Epithelial cell of prostate (primary cell): ENCODE measurements at places on chromosomes 2 and 18.

- DNase-seq = no peak
Measured at GRCh38 chr2:233964581-233964980, 47.4 kb downstream of the TRPM8 start.

DNA sequence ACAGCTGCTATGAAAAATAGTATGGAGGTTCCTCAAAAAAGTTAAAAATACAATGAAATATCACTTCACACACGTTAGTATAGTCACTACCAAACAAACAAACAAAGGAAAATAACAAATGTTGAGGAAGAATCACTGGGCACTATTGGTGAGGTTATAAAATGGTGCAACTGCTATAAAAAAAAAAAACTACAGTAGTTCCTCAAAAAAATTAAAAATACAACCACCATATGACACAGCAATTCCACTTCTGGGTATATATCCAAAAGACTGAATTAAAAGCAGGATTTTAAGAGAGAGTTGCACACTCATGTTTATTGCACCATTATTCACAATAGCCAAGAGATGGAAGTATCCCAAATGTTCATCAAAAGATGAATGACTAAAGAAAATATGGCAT lies 80.9 kb upstream of the POU3F3 start:
- no peak for DNase-seq

GRCh38 chr18:2380101-2380500 lies 191.2 kb downstream of the METTL4 start:
- no peak for DNase-seq

- DNase-seq = no peak
Measured at GRCh38 chr18:78685980-78686530, 293.6 kb upstream of the SALL3 start.

GRCh38 chr18:8480506-8481328 lies 128.5 kb upstream of the RAB12 start:
- no peak for DNase-seq

DNA sequence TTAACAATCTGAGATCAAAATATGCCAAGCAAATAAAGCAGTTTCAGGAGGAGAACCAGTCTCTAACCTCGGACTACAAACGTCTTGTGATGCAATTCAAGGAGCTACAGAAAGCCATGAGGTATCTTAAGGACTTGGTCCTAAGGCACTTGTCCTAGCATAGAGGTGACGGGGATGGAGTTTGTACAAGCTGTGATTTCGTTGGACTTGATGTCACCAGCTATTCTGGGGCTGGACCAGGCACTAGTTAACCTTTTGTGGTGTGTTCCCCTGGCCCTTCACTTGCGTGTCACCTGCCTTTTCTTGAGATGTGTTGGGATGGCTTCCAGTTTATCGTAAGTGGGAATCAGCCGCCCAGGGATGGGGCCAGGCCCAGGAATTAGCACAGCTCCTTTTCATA lies 33.7 kb downstream of the OTOF start:
- no peak for DNase-seq

DNA sequence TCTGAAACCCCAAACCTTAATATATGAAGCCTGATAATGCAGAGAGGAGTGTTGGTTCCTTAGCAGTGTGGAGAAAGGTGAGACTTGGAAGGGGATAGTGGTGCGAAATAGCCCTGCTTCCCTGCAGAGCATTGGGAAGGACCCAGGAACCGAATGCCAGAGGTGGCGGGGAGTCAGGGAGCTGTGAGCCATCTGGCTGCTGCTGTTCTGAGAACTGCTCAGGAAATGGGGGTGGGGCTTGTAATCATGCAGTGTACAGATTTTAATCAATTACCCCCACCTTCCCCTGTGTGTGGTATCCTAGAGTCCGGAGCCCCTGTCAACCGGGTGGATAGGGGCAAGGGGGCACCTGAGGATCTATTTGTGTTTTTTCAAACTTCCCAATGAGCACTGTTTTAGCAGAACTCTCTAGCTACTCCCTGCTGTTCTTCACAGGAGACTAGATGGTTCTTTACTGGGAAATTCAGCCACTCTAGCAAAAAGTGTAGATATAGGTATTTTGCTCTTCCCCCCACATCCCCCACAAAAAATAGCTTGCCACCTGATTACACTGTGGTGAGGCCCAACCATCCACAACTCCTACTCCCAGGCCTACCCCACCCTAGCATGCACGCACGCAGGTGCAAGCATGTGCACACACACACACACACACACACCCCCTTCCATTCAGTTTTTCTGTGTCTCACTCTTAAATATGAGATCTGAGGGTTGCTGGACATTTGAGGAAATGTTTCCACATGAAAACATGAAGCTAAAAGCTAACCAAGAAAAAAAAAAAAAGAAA lies 30.1 kb upstream of the MBOAT2 start:
- DNase-seq = no peak

DNA sequence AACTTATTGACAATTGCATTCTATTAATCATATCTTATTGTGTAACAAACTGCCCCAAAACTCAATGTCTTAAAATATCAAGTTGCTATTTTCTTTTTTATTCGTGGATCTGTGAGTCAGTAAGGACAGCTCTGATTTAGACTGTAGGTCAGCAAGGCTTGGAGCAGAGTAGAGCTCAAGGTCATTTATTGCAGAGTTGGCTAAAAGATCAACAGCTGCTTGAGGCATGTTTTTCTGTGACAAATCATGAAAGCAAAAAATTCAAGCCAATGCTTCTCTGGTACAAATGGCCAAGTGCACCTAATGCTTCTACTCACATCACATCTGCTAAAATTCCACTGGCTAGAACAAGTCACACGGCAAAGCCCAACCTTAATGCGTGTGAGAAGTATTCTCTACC lies 497.7 kb upstream of the LRATD1 start:
- no peak for DNase-seq

- DNase-seq = no peak
Measured at GRCh38 chr2:33518929-33519328, 42.5 kb downstream of the RASGRP3 start.

GRCh38 chr2:165376571-165376975 lies 92.9 kb upstream of the CSRNP3 start:
- DNase-seq = no peak

- no peak for DNase-seq
Measured at GRCh38 chr2:135962366-135963123, 22.9 kb downstream of the DARS1 start.

GRCh38 chr2:200640901-200641300 lies 55.1 kb downstream of the AOX1 start:
- DNase-seq = no peak

DNA sequence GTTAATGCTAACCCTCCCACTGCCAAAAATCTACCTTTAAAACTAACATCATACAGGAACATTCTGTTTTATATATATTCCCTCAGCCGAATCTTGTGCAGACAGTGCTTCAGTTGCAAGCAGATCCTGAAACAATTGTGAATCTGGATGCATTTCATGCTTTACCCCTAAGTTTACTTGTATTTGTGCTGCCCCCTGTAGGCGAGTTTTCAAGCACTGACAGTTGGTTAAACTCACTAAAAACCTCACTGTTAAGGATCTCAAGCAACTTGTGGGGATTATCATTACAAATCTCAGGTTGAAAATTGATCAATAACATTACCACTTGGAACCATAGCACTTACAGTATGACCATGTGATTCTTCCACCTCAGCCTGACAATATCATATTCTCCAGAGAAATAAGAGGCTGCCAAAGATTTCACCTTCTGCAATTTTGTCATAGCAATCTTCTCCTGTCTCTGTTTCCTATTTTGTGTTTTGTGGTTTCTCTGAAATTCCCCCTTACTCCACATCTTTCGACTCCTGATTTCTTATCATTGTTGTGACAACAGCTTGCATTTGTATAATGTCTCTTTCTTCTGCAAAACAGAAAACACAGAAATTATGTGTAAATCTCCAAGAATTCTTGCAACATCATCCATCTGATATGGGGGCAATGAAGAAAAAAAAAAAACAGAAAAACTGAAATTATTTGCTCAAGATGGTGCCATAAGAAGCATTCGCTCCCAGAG lies 354.6 kb upstream of the SETBP1 start:
- no peak for DNase-seq

DNA sequence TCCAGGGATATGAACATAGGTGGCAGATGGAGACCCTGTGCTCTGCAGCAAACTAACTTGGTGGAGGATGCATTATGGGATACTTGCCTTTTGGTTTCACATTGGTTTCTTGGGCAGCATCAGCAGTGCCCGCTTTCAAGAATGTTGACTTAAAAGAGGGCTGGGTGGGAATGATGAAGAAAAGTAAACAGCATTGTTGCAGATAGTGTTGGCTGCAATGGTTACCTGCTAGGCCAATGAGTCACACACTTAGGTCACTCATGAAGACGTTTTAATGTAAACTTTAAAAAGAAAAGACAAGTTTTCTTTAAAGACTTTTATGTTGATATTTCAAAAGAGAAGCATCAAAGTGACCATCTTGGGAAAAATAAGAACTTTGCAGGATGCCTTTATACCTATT lies 26.1 kb upstream of the FAM237A start:
- DNase-seq = peak; percentile 20

DNA sequence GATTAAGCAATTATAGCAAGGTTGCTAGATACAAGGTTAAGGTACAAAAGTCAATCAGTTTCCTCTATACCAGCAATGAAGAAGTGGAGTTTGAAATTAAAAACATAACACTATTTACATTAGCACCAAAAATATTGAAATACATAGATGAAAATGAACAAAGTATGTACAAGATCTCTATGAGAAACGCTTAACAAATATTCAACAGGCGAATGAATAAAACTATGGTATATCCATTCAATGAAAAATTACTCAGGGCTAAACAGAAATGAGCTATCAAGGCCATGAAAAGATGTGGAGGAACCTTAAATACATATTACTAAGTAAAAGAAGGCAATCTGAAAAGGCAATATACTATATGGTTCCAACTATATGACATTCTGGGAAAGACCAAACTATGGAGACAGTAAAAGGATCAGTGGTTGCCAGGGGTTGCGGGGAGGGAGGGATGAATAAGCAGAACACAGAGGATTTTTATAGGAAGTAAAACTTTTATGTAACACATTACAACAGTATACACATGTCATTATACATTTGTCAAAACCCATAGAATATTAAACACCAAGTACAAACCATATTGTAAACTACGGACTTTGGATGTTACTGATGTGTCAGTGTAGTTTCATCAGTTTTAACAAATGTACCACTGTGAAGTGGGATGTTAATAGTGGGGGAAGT lies 62.1 kb downstream of the RMDN2 start:
- no peak for DNase-seq

DNA sequence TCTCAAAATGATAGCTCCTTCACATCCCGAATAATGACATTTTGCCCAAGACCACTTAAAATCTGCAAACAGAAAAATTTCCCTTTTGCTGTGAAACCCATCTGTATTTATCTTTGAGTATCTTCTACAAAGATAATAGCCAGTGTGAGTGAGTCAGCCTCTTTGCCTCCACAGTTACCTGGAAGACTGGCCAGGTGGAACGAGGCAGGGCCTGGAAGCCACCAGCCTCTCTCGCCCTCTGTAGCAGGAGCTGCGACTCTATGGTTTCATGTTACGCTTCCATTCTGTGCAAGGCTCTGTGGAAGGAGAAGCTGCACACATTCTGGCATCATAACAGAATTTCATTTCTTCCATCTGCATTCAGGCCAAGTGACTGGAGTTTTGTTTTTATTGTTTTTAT lies 9.5 kb downstream of the ELP2 start:
- no peak for DNase-seq

DNA sequence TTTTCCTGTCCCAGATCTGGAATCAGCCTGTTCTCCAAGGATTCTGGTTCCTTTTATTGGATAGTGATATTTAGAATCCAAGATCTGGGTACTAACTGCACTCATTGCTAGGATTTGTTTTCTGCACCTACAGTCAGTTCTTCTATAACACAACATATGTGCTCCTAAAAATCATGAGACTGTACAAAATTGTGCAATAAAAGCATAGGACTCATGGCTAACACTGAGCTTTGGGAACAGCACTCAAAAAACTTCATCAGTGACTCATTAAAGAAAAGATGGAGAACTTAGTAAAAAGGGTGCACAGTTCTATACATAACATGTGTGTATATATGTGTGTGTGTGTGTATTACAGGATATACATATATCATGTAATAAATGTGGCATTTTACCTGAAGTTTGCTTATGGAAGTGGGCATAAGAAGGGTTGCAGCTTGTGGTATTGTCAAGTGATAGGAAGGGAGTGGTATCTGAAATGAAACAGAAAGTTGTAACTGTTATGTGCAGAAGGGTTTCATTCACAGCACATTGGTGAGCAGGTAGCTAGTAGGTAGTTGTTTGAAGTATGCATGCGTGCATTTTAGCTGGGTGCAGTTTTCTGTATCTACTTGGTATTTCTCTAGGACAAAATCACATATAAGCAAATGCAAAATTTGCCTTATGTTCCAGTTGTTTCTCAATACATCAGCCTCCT lies 5.9 kb upstream of the SCYGR2 start:
- no peak for DNase-seq

GRCh38 chr2:231483398-231484329 lies 19.4 kb upstream of the NCL start:
- DNase-seq = no peak

GRCh38 chr2:224954980-224955379 lies 87.3 kb downstream of the DOCK10 start:
- DNase-seq = no peak

GRCh38 chr18:1050012-1050657 lies 145.5 kb downstream of the ADCYAP1 start:
- DNase-seq = peak; percentile 1

DNA sequence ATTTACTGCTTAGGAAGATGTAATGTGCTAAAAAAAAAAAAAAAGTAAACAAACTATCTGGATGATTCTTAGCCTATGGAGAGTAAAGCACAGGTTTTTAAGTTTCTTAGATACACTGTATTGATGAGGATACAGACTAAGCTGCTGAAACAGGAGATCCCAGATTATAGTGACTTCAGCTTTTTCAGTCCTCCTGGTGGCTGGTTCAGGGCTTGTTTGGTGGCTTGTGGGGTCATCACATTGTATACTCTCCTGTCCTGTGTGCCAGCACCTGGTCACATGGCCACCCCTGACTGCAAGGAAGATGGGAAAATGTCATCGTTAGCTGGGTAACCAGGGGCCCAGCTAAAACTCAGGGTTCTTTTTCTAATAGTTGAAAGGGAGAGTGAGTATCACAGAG lies 31.4 kb downstream of the RAB31 start:
- no peak for DNase-seq

DNA sequence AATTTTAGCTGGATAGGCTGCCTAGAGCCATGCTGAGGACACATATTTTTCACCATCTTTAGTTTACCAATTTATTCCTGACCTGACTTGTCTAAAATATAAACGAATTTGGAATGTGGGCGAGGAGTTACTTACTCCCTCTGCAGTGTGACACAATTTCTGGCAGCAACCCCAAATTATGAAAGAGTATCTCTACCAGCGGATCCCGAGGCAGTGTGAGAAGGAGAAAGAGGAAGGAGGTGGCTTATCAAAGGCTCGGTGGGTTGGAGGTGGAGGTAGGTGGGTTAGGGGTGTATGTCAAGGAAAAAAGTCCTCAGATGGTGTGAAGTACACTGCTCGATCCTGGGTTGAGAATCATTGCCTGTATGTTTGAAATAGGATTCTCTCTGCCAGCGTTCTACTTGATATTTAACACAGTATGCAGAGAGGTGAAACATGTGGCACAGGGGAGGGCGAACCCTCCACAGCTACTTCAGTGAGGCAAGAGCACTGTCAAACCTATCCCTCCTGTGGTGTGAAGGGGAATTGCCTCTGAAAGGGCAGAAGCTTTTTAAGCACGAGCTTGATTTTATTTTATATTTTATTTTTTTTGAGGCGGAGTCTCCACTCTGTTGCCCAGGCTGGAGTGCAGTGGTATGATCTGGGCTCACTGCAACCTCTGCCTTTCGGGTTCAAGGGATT lies 76.0 kb downstream of the RFTN2 start:
- peak; percentile 10 for DNase-seq
